ENCODE measurements at places on chromosomes 2 and 18.

DNA sequence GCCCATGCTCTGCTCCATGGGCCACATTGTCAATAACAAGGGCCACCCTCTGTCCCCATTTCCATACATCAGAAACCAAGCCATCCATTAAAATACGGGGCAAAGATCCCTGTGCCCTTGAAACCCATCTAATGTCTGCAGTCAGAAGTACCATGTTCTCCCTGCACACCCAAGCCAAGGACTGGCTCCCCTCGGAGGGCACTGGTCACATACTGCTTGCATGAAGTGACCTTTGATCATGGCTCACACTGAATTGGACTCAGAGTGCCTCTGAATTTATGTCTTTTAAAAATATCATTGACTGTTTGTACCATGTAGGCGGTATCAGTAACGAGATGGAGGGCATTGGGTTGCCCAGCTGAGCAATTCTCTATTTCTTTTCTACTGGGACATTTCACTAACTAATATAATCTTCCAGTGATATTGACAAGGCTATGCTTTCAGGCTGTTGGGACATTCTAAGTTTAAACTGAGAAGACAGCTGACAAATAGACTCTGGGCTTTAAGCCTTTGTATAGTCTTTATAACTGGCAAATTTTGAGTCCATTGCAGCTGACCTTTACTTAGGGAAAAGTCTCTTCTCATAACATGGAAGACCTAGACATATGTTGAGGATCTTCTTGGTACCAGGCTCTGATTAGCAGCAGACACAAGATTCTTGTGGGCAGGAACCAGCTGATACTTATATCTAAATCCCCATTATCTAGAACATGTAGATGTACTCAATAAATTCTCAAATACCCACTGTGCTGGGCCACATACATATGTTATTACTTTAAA, 214.3 kb downstream of the MYCN start:
- DNase-seq, result no peak

DNA sequence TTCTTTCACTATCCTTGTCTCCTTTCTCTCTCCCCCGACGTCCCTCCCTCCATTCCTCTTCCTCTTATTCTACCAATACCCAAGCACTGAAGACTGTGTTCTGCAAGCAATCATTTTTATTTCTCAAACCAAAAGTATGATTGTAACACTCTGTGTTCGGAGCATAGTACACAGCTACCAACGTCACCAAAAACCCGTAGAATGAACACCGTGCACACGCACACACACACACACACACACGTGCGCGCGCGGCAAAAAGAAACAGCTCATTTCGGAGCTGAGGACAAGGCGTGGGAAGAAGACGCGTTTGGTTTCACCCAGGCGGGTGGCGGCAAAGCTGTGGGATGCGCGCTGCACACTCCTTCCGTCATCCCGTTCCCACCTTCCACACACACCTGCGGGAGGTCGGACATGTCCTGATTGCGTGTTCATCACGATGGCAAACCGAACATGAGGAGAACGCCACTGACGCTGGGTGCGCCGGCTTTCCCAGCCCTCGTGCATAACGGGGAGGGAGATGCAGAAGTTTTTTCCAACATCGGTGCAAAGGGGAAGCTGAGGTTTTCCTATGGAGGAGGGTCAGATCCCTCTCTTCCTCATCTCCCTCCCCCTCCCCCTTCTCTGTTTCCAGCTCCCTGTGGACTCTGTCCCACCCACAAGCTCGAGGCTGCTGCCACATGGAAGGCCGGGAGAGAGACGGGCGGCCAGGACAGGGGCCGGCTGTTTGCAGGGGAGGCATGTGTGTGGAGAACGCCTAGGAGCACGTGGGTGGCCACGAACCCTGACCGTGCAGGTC, 20.4 kb downstream of the MBP start:
- DNase-seq, result no peak

DNA sequence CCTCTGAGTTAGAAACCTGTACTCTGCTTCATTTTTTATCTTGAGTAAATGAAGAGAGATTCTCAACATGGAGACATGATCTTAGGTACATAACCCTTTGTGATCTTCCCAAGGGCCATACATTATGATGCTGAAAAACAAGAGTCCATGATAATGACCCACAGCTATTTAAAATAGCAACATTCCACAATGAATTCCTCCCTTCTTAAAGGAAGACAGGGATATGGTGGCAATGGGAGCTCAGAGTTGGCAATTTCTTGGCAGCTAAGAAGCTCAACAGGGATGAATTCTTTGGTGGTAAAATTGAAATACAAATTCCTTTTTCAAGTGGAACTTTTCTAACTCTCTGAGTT, 638.5 kb downstream of the CNTNAP5 start:
- DNase-seq, result no peak

DNA sequence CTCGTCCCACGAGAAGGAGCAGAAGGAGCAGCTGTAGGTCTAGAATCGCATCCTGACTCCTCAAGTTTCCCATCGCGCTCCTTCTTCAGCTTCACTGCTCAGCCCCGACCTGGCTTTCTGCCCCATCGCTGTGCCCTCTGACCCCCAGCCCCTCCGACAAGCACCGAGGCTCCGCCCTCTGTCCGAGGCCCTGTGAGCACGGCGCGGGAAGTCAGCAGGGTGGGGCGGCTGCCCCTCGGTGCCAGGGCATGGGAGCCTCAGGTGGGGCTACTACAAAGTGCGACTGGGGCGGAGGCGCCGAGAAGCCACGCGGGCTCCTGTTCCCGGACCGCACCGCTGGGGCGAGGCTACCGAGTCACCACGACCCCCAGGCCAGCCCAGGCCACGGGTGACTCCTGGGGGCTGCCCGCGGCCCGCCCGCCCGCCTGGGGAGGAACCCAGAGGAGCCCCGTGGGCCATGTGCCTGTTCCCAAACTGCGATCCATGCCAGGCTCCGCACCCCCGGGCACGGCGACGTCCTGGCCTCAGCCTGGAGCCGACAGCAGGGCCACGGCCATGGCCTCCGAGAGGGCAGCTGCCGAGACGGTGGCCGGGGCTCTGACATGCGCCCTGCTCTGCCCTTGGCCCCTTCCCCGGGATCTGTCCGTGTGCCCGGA, 36.6 kb upstream of the ID2 start:
- DNase-seq, result no peak

- DNase-seq, result no peak
Observed at GRCh38 chr2:168529054-168529833, 73.2 kb downstream of the CERS6 start.

DNA sequence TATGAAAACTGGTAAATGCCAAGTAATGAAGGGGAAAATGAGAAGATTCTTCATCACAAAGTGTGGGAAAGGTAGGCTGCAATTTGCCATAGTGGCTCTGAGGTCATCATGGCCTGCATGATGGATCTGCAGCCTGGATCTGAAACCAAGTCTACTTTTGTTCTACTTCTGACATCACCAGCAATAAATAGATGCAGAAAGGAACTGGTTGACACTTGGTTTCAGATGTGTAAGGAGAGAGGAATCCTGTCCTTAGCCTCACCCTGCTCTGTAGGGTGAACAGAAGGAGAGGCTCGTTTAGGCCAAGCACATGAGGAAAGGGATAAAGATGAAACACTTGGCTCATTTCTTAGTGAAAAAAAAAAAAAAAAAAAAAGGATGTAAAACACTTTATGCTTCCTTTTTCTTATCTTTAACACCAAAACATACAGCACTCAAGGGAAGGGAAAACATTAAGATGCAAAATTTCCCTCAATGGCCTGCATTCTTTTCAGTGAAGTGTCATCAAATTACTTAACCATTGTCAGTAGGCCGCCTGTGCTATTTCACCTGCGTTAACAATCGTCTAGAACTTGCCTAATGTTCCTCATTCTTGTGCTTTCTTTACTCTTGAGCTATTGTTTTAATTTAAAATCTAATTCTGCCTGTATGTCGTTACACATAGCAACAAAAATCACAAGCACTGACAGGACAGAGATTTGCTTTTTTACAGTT, 3.9 kb downstream of the NEB start:
- no peak for DNase-seq

- DNase-seq, result no peak
Observed at GRCh38 chr2:227308784-227309183, 16.3 kb upstream of the MFF start.

DNA sequence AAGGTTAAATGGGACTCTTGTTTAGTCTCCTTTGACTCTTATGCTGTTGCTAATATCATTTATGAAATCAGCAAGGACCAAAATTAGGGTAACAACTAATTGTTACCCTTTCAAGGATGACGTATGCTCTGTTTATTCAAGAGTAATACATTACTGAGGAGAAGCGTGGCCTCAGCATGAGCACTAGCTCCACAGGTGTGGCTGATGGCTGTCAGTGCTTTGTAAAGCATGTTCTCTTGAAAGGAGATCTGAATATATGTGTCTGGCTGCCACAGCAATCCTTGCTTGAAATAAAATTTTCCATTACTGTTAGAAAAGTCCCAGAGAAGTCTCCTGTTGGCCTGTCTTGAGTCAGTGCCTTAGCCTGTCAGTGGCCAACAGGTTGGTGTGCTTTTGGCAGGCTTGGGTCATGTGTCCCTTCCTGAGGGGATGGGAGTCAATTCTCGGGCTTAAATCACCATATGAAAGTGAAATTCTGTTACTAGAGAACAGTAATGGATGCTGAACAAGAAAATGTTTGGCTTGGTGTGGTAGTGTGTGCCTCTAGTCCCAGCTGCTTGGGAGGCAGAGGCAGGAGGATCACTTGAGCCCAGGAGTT, 32.7 kb downstream of the ABI2 start:
- DNase-seq, result no peak

GRCh38 chr2:19879120-19879519, 22.7 kb downstream of the TTC32 start:
- no peak for DNase-seq

GRCh38 chr18:32219431-32220018, 29.7 kb downstream of the MEP1B start:
- DNase-seq, result no peak

GRCh38 chr2:238600506-238601432, 174.0 kb downstream of the ASB1 start:
- no peak for DNase-seq

GRCh38 chr2:188892636-188893035, 81.5 kb upstream of the COL3A1 start:
- no peak for DNase-seq

- no peak for DNase-seq
Observed at GRCh38 chr18:36519358-36519757, 221.8 kb downstream of the FHOD3 start.

DNA sequence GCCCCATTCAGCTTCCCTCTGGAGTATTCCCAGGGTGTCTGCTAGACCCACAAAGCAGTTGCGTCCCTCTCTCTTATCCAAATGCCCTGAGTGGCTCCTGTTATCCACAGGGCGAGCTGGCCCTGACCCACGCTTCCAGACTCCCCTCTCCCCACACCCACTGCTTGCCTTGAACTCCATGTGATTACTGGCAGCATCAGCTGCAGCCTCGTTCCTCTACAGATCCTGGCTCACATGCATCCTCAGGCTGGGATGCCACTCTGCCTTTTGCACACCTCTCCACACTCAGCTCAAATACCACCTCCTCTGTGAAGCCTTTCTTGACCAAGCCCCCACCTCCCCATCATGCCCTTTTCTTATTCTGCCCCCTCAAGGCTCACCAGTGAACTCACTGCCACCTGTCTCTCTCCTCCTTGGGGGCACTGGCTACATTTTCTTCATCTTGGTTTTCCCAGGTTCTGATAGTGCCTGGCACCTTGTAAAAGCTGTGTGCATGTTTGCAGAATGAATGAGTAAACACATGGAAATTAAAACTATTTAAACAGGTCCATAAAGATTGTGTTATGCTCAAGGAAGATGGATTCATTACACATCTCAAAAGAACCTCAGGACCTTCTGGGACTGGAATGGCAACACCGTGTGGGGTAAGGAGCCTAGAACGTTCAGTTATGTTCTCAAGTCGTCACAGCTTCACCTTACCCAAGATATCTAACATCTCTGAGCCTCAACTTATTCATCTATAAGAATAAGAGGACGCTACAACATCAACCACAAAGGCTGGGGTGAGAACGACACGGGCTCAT, 165.0 kb downstream of the BCL2 start:
- no peak for DNase-seq

- no peak for DNase-seq
Observed at GRCh38 chr2:240060977-240061591, 7.8 kb upstream of the OR6B3 start.

GRCh38 chr18:55054021-55054990, 95.0 kb upstream of the CCDC68 start:
- no peak for DNase-seq

DNA sequence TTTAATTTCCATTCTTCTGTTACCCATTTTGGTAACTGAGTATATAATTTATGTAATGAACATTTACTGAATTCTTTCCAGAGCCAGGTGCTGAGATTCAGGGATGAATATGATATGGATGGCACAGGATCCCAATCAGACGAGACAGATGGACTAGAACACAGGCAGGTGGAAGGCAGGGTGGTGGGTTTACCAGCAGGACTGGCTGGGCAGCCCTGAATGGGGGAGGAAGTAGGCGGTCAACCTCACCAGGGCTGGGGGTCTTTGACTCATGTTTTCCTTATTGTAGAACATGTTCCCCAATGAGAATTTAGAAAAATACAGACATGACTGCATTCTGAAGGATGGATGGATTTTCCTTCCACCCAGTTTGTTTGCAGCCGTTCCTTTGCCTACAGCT, 80.3 kb downstream of the CIB4 start:
- DNase-seq, result no peak

DNA sequence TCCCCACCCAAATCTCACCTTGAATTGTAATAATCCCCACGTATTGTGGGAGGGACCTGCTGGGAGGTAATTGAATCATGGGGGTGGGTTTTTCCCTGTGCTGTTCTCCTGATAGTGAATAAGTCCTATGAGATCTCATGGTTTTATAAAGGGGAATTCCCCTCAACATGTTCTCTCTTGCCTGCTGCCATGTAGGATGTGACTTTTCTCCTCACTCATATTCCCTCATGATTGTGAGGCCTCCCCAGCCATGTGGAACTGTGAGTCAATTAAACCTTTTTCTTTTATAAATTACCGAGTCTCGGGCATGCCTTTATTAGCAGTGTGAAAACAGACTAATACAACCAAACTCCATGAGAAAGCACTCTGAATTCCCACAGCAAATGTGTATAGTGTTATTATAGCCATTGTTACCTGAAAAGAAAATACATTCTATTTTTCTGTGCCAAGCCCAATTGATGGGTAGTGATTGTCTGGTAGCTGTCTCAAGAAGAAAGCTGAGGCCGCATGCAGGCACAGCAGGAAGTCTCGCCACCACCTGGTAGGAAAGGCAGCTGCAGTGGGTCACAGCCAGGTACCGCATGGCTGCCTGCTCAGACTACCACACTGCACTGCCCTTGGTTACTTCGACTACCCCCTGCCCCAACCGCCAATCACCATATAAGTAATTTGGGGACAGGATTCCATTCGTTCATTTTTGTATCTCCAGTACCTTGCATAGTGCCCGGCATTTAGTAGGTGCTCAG, 10.3 kb upstream of the ZBTB7C start:
- no peak for DNase-seq

- DNase-seq, result no peak
Observed at GRCh38 chr18:58659691-58660090, 11.6 kb upstream of the MALT1 start.

DNA sequence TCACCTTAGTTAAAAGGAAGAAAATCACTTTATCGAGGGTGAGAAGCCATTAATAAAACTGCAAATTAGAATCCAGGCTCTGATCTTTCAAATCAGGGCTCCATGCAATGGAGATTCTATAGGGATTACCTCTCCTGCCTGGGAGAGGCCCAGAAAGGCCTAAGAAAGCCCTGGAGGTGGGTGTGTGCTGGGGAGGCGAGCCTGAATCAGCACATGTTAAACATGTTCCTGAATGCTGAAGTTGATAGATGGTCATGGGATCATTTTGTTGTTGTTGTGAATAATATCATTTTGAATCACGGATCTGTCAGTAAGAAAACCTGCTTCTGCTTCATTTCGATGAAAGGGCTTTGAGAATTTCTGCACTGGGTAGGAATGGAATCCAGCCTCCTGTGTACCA, 254.3 kb downstream of the ACKR3 start:
- DNase-seq, result no peak

Measured in stimulated activated CD4-positive, alpha-beta T cell treated with anti-CD3 and anti-CD28 coated beads, Interleukin-15, amount 100 ng/mL, for 1 hour (primary cell).